ENCODE measurements at places on chromosomes 2 and 18.

DNA sequence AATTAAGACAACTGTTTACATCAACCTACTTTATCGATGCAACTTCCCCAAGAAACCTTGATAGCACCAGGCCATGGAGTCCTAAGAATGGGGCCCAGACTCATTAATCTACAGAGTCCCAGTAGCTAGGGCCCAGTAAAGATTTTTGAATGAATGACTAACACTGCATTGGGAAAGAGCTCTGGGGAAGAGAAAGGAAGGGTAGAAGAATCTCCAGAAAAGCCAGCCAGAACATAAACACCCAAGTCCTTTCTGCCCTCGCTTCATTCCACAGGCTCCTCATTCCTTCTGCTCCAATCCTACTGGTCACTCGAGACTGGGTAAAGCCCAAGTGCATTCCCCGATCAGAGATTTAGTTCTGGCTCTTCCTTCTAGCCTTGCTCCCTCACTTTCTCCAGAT lies 44.3 kb downstream of the CYRIA start:
- DNase-seq: no peak

DNA sequence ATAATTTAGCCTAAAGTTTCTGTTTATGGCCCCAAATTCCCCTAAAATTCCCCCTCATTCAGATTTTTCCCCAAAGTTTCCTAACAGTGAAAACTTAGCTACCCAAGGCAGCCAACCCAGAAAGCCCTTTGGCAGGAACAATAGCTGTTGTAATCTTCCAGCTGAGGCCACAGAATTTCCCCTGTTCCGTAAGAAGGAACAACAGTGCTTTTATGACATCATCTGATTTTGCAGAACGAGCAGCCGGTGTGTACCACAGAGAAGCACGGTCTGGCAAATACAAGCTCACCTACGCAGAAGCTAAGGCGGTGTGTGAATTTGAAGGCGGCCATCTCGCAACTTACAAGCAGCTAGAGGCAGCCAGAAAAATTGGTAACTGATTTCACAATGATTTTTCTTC lies 6.3 kb downstream of the TNFAIP6 start:
- DNase-seq: no peak

- DNase-seq: no peak
Measured at GRCh38 chr2:101112772-101113157, 38.4 kb downstream of the TBC1D8 start.

DNA sequence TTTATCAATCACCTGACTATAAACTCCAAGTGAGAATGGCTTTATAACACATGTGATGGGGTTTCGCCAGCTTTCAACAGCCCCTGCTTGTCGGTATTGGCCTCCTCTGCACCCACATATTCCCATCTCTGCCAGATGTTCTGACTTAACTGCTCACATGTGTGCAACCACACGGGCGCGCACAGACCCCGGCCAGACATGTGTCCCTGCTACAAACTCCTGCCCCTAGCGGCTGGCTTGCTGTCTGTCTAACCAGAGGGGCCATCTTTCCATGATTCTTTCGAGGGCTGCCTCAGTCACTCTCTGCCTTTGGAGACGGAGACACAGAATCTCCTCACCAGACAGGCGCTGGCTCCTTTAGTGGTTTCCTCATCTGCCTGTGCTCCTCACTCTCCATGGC lies 15.3 kb downstream of the STON1 start:
- no peak for DNase-seq

DNA sequence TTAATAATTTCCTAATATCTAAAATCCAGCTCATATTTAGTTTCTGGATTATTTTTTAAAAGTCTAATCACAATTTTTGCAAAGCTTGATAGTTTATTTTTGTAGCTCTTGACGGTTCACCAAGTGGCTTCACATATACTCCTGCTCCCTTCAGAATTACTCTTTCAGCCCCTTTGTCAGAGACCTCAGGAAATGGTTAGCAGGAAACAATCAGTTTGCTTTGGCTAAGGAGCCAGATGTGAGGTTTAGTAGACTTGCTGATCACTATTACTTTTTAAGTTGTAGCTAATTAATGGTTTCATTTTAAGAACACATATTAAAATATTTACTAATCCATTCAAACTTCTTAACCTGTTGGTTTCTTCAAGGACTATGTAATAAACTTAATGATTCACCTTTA lies 2.3 kb downstream of the RBBP8 start:
- DNase-seq: no peak

DNA sequence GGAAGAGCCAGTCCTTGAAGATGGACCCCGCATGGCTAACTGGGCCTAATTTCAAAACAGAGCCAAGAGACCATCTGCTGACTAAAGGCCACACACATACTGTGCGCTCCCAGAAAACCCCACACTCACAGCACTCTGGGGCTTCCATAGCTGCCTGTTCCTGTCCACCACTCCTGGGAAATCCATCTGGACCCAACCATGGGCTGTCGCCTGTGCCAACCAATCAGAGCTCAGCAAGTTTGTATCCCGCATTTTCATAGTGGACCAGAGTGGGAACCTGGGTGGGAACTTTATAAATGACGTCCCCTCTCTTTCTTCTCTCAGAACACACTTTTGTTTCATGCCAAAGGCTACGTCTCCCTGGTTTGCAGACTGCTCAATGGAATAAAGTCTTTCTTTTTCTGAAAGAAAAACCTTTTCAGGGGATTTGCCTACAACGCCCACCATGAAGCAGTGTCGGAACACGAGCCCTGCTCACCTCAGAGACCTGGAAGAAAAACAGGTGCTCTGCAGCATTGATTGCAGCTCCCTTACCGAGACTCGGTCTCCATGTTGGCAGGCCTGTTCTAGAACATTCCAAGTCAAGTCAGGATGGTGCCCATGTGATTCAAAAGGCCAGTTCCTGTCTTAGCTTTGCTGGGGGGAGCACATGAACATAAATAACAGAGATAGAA lies 137.2 kb upstream of the GPC1 start:
- DNase-seq: no peak

GRCh38 chr2:218319813-218320365 lies 27.6 kb upstream of the TMBIM1 start:
- DNase-seq: no peak

GRCh38 chr2:143697744-143698143 lies 568.5 kb downstream of the ARHGAP15 start:
- DNase-seq: no peak

GRCh38 chr2:26709323-26710110 lies 17.0 kb downstream of the KCNK3 start:
- DNase-seq: no peak

DNA sequence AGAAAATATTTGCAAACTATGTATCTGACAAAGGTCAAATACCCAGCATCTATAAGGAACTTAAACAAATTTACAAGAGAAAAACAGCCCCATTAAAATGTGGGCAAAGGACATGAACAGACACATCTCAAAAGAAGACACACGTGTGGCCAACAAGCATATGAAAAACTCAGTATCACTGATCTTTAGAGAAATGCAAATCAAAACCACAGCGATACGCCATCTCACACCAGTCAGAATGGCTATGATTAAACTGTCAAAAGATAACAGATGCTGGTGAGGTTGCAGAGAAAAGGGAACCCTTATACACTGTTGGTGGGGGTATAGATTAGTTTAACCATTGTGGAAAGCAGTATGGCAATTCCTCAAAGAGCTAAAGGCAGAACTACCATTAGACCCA lies 64.3 kb upstream of the RBMS1 start:
- no peak for DNase-seq

DNA sequence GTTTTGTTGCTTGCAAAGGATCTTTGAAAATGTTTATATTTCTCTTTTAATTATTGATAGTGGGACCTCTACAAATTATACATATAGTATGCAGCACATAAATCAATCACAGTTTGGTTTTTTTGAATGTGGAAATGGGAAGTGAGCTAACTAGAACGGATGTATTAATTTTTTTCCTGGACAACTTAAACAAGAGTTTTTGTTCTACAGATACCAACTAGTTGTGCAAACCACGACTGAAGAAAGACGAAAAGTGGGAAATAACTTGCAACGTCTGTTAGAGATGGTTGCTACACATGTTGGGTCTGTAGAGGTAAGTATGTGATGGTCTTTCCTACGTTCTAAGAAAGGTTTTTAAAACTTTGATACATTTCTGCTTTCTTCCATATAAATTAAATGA lies 39.2 kb downstream of the NDC80 start:
- no peak for DNase-seq

DNA sequence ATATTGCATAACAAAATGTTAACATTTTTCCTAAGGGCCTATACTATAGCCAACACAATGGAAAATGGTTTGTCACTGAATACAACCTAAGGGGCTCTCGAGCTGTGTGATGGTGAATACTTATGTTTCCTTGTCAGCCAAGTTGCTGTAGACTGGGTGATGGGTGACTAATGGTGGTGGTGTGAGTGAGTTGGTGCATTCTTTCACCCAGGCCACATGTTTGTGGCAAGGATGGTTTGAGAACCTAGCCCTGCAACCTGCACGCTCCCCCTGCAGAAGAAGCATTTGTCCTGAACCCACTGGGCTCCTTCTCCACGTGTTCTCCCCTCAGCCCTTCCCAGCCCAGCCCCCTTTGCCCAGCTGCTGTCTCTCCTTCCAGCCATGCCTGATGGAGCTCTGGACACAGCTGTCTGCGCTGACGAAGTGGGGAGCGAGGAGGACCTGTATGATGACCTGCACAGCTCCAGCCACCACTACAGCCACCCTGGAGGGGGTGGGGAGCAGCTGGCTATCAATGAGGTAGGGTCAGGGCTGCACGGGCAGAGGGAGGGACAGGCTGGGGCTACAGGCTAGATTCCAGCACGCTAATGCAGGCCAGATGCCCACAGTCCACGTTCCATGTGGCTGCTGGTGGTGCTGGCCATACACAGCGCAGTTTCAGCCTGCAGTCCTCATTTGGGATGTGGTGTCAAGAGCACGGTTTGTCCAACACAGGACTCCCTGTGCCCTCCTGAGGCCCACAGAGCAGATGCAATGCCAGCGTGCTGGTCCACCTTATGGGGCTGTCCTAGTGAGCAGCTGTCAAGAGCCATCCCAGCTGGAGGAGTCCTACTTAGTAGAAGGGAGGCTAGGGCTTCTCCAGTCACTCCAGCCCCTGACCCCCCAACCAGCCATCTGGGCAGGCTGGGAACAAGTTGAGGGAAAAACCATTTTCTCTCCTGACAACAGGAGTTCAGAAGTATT lies 65.4 kb downstream of the FAM168B start:
- no peak for DNase-seq

DNA sequence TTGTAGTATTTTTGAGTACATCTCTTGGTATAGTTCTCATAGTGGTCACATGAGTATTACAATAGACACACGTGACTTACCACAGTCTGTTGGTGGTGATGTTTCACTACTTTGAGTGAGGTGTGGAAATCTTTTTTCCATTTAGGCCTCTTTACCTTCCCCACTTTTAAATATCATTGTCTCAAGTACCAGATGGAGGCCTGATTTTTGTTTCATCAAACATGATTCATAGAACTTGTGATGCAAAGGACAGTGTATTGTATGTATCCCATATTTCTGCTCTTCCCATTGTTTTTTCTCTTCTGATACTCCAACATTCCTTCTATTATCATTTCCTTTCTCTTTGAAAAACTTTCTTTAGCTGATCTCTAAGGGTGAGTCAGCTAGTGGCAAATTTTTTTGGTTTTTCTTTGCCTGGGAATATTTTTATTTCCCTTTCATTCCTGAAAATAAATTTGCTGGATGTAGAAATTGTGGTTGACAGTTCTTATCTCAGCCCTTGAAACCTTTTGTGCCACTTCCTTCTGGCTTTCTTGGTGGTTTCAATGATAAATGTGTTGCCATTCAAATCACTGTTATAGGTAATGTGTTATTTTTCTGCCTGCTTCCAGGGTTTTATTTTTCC lies 32.8 kb downstream of the RFX8 start:
- no peak for DNase-seq

DNA sequence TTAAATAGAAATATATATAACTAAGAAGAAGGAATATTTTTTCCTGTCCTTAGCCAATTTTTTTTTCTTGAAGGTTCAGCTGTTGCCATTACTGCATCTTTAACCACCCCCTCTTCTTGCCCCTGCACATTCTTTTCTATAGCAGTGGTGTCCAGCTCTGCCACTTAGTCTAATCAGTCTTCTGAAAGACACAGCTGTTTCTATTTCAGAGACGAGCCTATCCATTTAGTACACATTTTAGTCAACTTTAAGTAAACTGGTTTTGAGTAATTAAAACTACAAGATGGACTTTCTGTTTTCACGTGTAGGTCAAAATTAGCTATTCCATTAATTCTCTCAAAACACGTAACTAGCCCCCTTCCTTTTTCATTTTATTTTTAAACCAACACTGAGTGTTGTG lies 21.0 kb downstream of the SPOPL start:
- no peak for DNase-seq

- DNase-seq: no peak
Measured at GRCh38 chr18:13423352-13423751, 204.8 kb downstream of the LDLRAD4 start.

- DNase-seq: no peak
Measured at GRCh38 chr2:20444993-20445910, 1.6 kb upstream of the RHOB start.

DNA sequence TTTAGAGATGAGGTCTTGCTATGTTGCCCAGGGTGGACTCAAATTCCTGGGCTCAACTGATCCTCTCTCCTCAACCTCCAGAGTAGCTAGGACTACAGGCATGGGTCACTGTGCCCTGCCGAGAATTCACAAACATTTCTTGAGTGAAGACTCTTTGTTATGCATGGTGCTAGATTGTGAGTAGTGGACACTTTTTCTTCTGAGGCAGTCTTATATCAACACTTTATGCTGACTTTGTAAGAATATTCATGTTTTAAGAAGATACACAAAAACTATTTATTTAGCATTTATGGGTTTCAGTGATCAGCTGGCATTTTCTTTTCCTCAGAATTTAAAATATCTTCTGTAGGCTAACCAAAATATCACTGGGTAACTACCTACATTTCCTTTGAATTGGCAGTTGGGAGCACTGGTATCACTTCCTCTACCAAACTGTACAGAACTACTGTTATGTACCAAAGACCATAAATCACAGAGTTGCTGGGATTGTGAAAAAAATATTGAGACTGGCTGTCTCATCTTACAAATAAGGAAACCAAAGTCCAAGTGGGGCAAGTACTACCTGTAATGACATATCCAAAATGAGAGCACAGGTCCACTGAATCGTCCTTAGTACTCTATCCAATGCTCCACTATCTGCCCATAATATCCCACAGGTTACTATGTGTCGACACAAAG lies 34.0 kb downstream of the DOCK10 start:
- DNase-seq: no peak

- no peak for DNase-seq
Measured at GRCh38 chr2:187890690-187891089, 336.5 kb upstream of the TFPI start.

DNA sequence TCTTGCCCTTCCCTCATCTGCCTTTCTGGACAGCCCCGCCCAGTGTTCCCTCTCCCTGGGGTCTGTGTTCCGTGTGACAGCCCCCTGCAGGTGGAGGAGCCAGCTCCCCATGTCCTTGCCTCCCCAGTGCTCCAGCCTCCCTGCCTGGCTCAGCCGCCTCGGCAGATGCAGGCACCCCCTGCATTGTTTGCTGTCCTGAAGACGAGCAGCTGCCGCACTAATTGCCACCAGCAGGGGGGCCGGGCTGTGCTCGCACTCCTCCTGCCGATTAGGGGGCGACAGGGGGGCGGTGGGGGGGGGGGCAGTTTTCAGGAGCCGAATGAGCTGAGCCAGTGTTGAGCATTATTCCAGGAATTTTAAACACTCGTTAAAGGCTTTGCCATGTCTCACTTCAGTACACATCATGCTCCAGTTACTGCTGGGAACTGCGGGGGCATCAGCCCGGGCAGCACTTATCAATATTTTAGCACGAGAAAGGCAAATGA lies 23.3 kb downstream of the SIX3 start:
- DNase-seq: no peak

GRCh38 chr18:41197967-41198366 lies 757.1 kb upstream of the PIK3C3 start:
- DNase-seq: no peak

GRCh38 chr2:119126650-119127049 lies 31.9 kb downstream of the C1QL2 start:
- DNase-seq: no peak
